ENCODE measurements at places on chromosomes 4 and X.

- no peak for DNase-seq
Measured at GRCh38 chr4:74413265-74413664, 31.7 kb upstream of the AREG start.

- DNase-seq: no peak
Measured at GRCh38 chrX:21855937-21856415, at the start of gene YY2. Gene YY2, plus strand, starts transcription at chrX:21855987. Its CDS starts 498 bp downstream, at chrX:21856485.

GRCh38 chrX:46279214-46279924 is 265.9 kb downstream of the ZNF674 start:
- peak; percentile 11 for DNase-seq

GRCh38 chr4:132383571-132384199 is 765.4 kb upstream of the PCDH10 start:
- DNase-seq: no peak
